ENCODE measurements at places on chromosomes 1 and 21.

DNA sequence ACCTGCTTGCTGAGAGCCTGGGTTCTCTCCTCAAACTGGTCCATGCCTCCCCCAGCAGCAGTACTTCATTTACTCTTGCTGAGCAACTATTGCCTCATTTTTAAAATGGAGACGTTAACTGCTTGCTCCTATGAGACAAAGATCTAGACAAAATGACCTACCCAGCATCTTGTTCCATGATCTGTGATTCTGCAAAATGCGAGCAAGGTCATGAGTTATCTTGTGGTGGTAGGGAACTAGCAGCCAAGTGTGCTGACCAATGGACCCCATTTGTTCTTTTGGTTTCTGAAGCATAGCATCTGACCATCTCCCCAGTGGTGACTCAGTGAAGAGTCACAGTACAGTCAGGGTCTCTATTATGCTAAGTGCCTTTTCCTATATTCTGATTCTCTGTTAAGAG is 40.4 kb downstream of the TBX15 start:
- no peak for DNase-seq

- no peak for DNase-seq
Observed at GRCh38 chr1:184027826-184028695, 9.5 kb downstream of the COLGALT2 start.

DNA sequence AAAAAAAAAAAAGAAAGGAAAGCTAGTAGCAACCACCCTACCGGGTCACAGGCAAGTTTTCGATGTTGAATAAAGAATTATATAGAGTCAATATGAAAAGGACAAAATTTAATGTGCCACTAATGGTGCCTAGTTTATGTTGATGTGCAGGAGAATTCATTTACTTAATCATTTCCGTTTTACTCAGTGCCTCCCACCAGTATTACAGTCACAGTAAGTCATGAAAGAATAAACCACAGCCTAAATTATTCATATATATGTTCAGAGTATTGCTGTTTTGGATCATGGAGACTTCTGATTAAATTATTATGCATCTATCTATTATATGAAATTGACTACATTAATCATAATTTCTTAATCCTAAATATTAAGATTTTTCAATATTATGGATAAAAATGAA is 35.3 kb downstream of the FNBP1L start:
- DNase-seq, result no peak

DNA sequence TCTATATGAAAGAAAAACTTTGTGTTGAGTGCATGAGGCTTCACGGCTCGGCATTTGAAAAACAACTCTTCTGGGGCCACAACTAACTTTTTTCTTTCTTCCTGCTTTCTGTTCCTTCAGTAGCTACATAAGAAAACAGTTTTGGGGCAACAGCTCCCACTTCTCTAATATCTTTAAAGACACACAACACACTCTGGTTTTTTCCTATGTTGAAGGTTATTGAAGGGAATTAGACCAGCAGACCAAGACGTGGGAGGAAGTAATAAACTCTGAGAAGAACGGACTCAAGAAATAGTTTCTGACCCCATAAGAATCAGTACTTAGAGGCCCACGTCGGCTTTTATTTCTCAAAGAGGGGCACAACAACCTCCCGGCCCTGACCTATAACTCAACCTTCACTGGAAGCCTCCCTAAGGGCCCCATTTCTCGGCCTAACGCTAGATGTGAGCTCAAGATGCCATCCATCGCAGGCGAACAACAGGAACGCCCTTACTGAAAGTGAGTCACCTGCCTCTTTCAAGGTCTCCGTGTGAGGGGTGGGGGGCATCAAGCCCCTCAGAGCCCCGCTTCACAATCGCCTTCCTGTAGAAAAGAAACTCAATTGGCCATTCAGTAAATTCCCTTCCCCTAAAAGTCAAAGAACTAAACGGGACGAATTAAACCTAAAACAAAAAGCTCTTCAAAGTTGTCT is 844 bp downstream of the ZMYM6 start:
- no peak for DNase-seq

DNA sequence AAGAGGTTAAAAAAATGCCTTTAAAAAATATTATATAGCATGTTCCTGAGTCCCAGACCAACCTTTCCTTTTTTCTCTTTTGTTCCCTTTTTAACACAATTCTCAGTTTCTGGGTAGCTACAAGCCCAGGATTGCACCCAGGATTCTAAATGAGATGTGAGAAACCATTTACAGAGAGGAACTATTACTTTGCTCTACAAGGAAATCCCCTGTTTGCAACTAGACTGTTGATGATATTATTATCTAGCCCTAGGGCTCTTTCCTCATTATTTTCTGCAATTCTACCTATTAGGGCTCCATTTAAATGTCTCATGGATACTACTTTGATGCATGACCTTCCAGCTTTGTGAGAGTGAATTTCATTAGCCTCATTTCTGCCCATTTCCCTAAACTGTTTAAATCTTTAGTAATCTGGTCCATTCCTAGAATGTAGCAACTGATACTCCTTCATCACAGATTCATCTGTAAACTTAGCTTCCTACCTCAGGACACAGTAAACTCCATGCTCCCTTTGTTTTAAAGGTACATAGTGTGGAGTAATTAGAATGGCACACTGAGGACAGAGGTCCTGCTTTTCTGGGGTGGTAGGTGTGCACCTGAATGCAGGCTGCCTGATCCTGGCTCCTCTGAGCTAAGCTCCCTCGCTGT is 7.1 kb upstream of the KIF14 start:
- DNase-seq, result no peak

Measured in posterior cingulate gyrus (tissue), 11 donors.